ENCODE measurements at places on chromosomes 12 and 14. TPM values are rescaled to one million over a fixed set of nuclear protein-coding genes. Genes with fewer than 3 reads are reported as not detected.

GRCh38 chr12:42871816-42872215 lies 282.3 kb upstream of the PRICKLE1 start:
- no peak for DNase-seq

DNA sequence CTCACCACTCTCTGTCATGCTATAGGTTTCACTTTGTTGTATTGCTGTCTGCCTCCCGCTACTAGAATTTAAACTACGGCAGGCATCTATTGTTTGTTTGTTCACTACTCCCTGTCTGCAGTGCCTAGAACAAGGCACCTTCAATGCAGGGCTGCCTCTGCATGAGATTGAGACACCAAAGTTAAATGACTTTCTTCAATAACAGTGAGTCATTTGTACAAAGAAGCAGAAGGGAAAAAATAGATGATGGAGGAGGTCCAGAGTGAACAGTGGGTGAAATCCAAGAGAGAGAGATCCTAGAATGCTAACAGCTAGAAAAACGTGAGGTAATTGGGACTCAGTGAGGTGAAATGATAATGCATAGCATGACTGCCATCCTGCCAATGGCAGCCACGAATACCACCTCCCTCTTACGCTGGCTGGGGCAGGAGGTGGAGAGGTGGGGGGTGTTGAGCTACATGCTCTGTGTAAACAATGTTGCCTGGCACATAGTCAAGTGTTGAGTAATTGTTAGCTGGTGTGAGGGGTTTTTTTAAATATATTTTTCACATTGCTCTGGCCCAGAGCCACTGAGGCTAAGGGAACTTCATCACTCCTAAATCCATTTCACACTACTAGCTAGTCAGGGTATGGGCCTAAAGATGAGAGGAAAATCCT lies 367.6 kb downstream of the RPS29 start:
- no peak for DNase-seq

- DNase-seq = no peak
Measured at GRCh38 chr12:108620236-108620879, 13.3 kb downstream of the SELPLG start.

GRCh38 chr14:101123618-101124510 lies 220.3 kb upstream of the RTL1 start:
- DNase-seq = no peak

DNA sequence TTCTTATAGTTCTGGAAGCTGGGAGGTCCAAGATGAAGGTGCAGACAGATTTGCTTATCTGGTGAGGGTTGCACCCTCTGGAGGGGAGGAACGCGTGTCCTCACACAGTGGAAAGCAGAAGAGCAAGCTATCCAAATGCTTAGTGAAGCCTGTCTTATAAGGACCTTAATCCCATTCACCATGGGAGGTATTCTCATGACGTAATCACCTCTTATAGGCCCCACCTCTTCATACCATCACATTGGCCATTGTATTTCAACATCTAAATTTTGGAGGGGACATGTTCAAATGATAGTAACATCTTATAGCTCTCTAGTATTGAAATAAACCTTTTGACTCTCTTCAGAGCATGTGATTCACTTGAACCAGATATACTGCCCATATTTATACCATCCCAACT lies 105.0 kb upstream of the MYF6 start:
- no peak for DNase-seq

DNA sequence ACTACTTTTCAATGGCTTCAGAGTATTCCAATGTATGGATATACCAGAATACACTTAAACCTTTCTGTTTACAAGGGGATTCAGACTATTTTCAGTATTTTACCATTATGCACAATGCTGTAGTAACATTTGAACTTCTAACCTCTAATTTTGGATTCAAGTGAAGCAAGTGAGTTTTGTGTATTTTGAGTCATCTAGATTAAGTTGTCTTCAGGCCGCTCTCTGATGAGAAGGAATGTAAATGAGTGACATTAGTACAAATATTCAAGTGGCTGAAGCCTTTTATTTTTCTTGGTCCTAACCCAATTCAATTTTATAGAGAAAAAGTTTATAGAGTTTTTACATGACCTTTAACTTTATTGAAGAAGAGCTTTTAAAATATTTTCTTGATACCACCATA lies 125.6 kb downstream of the PDE3A start:
- DNase-seq = no peak

DNA sequence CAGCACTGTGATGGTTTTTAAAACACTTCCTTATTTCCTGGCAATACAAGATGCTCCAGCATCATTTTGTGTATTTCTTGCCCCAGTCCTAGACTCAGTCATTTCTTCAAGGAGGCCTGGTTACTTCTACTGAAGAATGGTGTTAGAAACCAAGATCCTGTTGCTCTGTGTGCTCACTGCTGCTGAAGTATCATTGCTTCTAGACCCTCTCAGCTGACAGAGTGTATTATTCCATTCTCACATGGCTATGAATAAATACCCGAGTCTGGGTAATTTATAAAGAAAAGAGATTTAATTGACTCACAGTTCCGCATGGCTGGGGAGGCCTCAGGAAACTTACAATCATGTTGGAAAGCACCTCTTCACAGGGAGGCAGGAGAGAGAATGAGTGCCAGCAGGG lies 14.9 kb upstream of the SERPINA6 start:
- no peak for DNase-seq

DNA sequence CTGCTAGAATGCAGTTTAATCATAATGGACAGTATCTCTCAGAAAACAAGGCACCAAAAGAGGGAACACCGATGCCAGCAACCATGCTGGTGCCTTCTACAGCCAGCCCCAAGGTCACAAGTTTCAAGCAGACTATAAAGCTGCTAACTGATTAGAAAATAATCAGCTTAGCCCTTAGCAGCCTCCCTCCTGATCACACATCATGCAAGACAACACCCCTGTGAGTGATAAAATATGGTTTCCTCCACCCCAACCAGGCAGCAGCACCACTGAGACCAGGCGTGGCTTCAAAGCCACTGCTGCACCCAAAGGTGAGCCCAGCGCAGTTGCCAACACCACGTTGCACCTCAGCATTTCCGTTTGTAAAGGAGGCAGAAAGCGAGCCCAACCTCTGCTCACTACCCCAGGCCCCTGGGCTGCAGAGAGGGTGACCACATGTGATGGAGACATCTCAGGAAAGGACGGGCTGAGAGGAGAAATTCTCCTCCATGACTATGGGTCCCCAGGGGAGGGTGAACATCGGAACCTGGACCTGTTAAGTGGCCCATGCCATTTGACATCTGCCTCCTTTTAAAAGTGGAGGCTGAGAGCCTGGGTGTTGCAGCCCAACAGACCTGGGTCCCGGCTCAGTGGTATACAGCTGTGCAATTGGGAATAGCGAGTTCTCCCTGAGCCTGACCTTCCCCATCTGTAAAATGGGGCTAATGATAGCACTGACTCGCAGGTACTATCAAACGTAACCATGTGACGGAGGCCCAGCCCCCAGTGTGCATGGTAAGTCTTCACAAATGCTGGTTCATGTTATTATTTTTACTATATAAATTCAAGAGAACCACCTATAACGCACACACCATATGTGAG lies 11.5 kb downstream of the ZFP36L1 start:
- DNase-seq = peak; percentile 54

DNA sequence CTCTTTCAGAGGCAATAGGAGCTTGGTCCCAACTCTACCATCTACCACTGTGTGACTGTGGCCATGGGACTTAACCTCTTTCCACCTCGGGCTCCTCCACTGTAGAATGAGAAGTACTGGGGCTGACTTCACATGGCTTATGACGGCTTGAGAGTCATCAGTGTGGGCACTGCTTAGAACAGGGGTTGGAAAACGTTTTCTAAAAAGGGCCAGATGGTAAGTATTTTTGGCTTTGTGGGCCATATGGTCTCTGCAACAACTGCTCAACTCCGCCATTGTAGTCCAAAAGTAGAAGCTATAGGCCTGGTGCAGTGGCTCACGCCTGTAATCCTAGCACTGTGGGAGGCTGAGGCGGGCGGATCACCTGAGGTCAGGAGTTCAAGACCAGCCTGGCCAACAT lies 69.2 kb upstream of the LTA4H start:
- no peak for DNase-seq

DNA sequence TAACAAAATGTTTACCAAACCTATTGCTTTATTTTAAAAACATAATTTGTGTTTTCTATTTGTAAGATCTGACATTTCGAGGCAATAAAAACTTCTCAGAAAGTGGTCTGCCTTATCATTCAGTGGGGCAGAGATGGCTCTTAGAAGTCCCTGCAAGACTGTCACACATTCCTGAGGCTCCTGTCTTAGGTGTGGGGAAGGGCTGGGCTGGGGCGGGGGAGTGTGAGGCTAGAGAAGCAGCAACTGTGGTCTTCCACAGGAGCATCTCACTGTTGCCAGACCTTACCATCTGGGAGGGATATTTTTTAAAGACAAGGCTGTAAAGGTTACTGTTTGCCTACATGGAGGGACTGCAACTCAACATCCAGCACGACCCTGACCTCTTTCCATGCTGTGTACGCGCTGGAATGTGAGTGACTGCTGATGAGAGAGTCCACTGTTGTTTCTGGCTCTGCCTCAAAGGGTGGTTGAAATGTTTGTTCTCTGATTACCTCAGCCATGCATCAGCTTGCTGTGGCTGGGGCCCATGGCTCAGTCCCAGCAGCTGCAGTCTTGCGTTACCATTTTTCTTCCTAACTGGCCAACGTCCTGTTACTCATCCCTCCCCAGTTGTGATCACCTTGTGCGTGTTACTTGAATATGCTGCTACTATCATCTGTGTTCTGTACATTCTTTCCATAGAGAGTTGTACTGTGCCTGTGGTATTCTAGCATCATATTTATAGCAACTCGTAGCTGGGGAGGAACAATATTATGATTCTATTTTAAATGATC lies 12.4 kb downstream of the ERG28 start:
- DNase-seq = peak; percentile 90

GRCh38 chr14:87992346-87992717 lies 650 bp downstream of the GALC start:
- peak; percentile 46 for DNase-seq

GRCh38 chr14:100654814-100655740 lies 67.9 kb upstream of the BEGAIN start:
- DNase-seq = peak; percentile 65

- DNase-seq = no peak
Measured at GRCh38 chr12:57171668-57172067, 24.2 kb upstream of the LRP1-AS start.

DNA sequence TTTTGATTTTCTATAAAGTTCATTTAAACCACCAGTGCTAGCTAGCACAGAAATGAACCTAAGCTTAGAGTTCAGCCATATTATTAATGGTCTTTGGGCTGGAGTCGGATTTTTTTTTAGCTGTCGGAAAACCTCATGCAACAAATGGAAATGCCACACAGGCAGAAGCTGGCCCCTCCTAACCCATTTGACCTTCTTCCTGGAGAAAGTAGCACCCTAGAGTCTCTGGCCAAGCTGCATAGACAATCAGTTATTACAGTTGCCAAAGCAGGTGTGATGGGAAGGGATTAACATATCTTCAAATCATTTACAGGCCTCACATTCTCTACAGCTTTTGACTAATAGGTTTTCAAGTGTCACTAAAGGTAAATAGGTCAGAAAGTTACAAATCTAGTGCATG lies 49.4 kb downstream of the PTPRQ start:
- DNase-seq = no peak

DNA sequence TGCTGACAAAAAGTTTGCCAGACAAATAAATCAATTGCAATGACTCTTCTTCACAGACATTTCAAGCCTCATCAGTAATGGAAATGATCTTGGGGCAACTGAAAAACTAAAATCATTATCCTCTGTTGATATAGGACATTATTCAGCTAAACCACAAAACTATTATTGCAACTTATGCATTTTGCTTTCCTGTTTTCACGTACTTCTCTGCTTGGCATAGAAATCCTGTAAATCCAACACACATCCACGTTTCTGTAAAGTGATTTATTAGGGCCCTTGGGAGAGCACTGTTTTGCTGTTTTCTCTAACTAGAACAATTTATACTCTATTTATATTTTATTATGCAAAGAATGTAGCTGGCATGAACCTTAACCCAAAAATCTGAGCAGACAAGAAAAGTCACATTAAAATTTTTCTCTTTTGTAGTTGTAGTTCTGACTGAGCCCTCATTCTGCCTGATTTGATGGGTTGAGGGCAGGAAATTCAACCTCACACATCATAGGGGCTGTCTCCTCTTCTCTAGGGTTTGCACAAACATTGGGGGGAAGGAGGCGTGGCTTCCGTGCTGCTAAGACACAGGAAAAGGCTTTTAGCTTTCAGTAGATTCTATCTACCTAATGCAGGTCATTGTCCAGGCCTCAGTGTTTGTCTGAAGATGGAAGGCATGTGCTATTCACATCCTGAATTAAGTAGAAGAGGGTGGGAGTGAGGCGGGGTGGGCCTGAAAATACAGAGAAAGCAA lies 11.5 kb upstream of the NUP107 start:
- DNase-seq = no peak

DNA sequence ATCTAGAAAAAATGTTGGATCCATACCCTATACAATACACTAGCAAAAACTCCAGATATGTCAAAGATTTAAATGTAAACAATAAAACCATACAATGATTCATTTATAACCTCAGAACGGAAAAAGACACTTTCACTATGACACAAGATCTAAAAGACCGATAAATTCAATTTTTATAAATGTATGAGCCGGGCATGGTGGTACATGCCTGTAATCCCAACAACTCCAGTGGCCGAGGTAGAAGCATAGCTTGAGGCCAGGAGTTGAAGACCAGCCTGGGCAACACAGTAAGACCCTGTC lies 2.5 kb upstream of the SOS2 start:
- no peak for DNase-seq

DNA sequence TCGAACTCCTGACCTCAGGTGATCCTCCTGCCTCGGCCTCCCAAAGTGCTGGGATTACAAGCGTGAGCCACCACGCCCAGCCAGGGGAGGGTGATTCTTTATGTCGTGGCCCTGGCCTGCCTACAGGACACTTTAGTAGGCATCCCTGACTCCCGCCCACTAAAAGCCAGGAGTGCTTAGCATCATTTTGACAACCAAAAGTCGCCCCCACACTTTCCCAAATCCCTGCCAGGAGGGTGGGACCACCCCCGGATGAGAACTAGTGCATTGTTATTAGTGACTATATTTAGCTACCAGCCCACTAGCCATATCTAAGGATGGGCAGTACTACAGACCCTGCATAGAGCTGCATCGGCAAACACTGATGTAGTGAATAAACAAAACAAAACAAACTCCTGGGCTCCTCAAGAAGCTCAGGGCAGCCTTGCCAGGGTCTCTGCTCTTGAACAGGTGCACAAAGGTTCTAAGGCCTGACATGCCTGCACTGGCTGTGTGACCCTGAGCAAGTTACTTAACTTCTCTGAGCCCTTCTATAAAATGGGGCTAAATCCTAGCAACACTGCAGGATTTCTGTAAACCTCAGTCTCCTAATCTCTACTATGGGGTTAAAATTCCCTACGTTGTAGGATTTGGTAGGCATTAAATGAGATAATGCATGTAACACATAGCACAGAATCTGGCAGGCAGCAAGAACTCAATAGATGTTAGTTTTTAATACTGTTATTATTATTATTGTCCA lies 2.2 kb downstream of the CAMKK2 start:
- no peak for DNase-seq

- no peak for DNase-seq
Measured at GRCh38 chr14:64689289-64689688, 14.9 kb upstream of the PLEKHG3 start.

GRCh38 chr14:98816720-98817119 lies 455.3 kb downstream of the BCL11B start:
- no peak for DNase-seq

The YBX3 gene
- total RNA-seq = 138 TPM

The CISTR gene
- not detected for total RNA-seq

The TSHR gene
- 1.8 TPM for total RNA-seq

The ZNF385A gene
- 16.4 TPM for total RNA-seq

The BDKRB2 gene
- total RNA-seq = 0.33 TPM
